Epithelial cell of proximal tubule (primary cell): ENCODE measurements at places on chromosomes 16 and 17. TPM values are rescaled to one million over a fixed set of nuclear protein-coding genes. Genes with fewer than 3 reads are reported as not detected.

BICDL2 gene
- 2.5 and 4.6 TPM in 2 replicates for total RNA-seq

TGFB1I1 gene
- 56.8 and 62.2 TPM in 2 replicates for total RNA-seq

TNFSF12 gene
- total RNA-seq, result 25.2 and 31.8 TPM in 2 replicates

TPSD1 gene
- not detected in 2 replicates for total RNA-seq

TTYH2 gene
- total RNA-seq, result 0.29 and 1.2 TPM in 2 replicates

ST3GAL2 gene
- total RNA-seq, result 23.3 and 28.6 TPM in 2 replicates

RNFT1 gene
- 4.8 and 15.1 TPM in 2 replicates for total RNA-seq

OR3A3 gene
- not detected in 2 replicates for total RNA-seq

RBFOX1 gene
- not detected in 2 replicates for total RNA-seq

C1QL1 gene
- 0.22 TPM in 1 of 2 replicates, not detected in the other for total RNA-seq

RUNDC3A gene
- total RNA-seq, result 0.07 and 2.2 TPM in 2 replicates

CCL8 gene
- total RNA-seq, result not detected in 2 replicates

CACNG3 gene
- total RNA-seq, result not detected in 2 replicates

OMG gene
- total RNA-seq, result not detected in 2 replicates

CA5A gene
- total RNA-seq, result not detected in 2 replicates

CD300H gene
- total RNA-seq, result not detected in 2 replicates

TM4SF5 gene
- not detected in 2 replicates for total RNA-seq

TBC1D3 gene
- total RNA-seq, result not detected in 2 replicates

BCAR1 gene
- total RNA-seq, result 125 and 136 TPM in 2 replicates

SOX8 gene
- not detected in 2 replicates for total RNA-seq

SLC5A11 gene
- not detected in 2 replicates for total RNA-seq

HBA2 gene
- total RNA-seq, result not detected in 2 replicates

SNAI3 gene
- total RNA-seq, result 0.23 and 0.58 TPM in 2 replicates

EIF5A gene
- total RNA-seq, result 353 and 817 TPM in 2 replicates

SRL gene
- total RNA-seq, result not detected in 2 replicates

KRTAP2-1 gene
- not detected in 2 replicates for total RNA-seq

SLC47A1 gene
- 0.52 and 1.7 TPM in 2 replicates for total RNA-seq

HAS3 gene
- 14.0 and 16.4 TPM in 2 replicates for total RNA-seq

SLC52A1 gene
- 0.07 and 1.3 TPM in 2 replicates for total RNA-seq

SYNGR3 gene
- 8.5 and 22.0 TPM in 2 replicates for total RNA-seq

TEX14 gene
- total RNA-seq, result 0.06 TPM in 1 of 2 replicates, not detected in the other

ANKFY1 gene
- 14.8 and 15.0 TPM in 2 replicates for total RNA-seq

CFAP97D1 gene
- total RNA-seq, result not detected in 2 replicates

MAPK8IP3 gene
- total RNA-seq, result 22.0 and 37.5 TPM in 2 replicates

SEPTIN1 gene
- 0.23 TPM in 1 of 2 replicates, not detected in the other for total RNA-seq

NEUROD2 gene
- not detected in 2 replicates for total RNA-seq

TBC1D3K gene
- total RNA-seq, result not detected in 2 replicates

PCTP gene
- total RNA-seq, result 11.4 and 19.5 TPM in 2 replicates

LRRC37A gene
- 0.51 and 2.4 TPM in 2 replicates for total RNA-seq

TNFSF13 gene
- 5.2 and 6.4 TPM in 2 replicates for total RNA-seq

NOD2 gene
- total RNA-seq, result 0.07 and 0.12 TPM in 2 replicates

HOXB9 gene
- total RNA-seq, result 74.5 and 83.8 TPM in 2 replicates

WNT9B gene
- total RNA-seq, result 0.14 TPM in 1 of 2 replicates, not detected in the other

PPY gene
- not detected in 2 replicates for total RNA-seq

CDK5R1 gene
- total RNA-seq, result 7.0 and 8.0 TPM in 2 replicates

TMEM238L gene
- total RNA-seq, result not detected in 2 replicates

AOC3 gene
- not detected in 2 replicates for total RNA-seq

SEC14L5 gene
- total RNA-seq, result under 0.01 TPM in 1 of 2 replicates, not detected in the other

GLIS2 gene
- 2.2 and 4.6 TPM in 2 replicates for total RNA-seq

BIRC5 gene
- 68.0 and 129 TPM in 2 replicates for total RNA-seq

ITGAD gene
- total RNA-seq, result not detected in 2 replicates

DPEP3 gene
- not detected in 2 replicates for total RNA-seq

FNDC8 gene
- total RNA-seq, result not detected in 2 replicates

SLC2A4 gene
- total RNA-seq, result 0.23 and 0.36 TPM in 2 replicates

PLCG2 gene
- total RNA-seq, result 0.58 and 2.5 TPM in 2 replicates

CIBAR2 gene
- total RNA-seq, result not detected in 2 replicates

ENPP7 gene
- total RNA-seq, result not detected in 2 replicates

PTX4 gene
- not detected in 2 replicates for total RNA-seq
